ENCODE measurements at places on chromosomes 7 and 10. TPM values are rescaled to one million over a fixed set of nuclear protein-coding genes. Genes with fewer than 3 reads are reported as not detected.

Gene OR2A2
- not detected for total RNA-seq

DNA sequence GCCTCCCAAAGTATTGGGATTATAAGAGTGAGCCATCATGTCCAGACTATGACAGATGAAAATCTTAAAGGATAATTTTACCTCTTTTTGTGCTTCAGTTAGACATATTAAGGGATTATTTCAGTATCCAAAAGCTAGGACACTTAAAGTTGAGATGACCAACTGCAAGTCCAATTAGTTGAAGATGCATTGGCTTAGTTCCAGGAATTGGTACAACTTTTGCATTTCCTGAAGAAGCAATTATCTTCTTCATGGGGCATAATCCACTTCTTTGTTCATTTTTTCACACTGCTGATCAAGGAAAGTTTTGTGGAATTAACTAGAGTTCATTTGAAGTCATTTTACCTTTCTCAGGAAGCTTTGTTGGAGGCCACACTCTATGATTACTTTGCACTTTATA, 72.0 kb upstream of the HECW1 start:
- no peak for DNase-seq

Gene MYL10
- not detected for total RNA-seq

DNA sequence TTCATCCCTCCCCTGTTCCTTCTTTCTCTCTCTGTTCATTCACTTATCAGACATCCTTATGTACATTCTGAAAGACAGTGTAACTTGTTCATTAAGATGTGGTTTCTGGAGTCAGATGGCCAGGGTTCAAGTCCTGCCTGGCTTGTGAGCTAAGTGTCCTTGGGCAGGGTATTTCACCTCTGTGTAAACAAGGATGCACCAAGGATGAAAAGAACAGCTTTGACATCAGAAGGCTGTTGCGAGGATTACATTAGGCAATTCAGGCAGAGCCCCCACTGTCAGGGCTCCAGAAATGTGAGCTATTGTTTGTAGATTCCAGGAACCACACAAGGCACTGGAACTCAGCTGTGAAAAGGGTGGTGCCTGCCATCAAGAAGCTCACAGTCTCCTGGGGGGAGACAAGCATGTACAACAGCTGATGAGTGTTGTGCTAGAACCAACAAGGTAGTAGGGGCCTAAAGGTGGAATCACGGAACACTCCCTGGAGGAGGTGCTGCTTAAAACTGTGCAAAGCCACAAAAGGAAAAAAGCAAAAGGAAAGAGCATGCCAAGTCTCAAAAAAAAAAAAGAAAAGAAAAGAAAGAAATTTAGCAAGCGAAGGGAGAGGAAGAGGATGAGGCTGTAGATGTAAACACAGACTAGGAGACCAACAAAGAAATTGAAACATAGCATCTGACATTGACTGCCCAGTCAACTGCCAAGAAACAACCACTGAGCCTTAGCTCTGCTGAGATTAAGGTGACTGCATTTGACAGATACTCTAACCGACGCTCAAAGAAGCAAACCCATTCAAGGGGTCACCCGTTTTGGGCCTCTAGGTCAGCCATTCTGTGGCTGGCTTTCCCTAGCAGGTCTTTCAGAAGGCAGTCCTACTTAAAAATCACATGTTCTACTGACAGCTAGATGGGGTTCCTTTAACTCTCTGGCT, 12.5 kb downstream of the PDLIM1 start:
- no peak for DNase-seq

DNA sequence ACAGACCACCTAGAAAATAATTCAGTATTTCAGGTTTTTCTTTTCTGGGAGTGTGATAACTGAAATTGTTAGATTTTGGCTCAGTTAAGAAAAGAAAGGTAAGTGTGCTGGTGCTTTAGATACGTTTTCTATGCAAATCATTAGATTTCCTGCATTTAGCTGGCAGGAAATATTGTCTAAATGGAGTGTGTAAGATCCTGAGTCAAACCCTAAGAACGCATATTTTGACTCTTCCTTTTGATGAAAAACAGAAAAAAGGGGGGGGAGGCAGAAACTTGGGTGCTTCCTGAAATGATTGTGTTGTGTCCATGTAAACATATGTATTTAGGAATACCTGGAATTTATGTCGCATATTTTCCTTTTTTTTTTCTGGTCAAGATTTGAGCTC, 1.2 kb downstream of the GRK5 start:
- no peak for DNase-seq

Measured in Calu3 (cell line).